ENCODE measurements at places on chromosomes 2 and 18.

- DNase-seq = no peak
Observed at GRCh38 chr2:64213532-64214275, 69.5 kb upstream of the PELI1 start.

DNA sequence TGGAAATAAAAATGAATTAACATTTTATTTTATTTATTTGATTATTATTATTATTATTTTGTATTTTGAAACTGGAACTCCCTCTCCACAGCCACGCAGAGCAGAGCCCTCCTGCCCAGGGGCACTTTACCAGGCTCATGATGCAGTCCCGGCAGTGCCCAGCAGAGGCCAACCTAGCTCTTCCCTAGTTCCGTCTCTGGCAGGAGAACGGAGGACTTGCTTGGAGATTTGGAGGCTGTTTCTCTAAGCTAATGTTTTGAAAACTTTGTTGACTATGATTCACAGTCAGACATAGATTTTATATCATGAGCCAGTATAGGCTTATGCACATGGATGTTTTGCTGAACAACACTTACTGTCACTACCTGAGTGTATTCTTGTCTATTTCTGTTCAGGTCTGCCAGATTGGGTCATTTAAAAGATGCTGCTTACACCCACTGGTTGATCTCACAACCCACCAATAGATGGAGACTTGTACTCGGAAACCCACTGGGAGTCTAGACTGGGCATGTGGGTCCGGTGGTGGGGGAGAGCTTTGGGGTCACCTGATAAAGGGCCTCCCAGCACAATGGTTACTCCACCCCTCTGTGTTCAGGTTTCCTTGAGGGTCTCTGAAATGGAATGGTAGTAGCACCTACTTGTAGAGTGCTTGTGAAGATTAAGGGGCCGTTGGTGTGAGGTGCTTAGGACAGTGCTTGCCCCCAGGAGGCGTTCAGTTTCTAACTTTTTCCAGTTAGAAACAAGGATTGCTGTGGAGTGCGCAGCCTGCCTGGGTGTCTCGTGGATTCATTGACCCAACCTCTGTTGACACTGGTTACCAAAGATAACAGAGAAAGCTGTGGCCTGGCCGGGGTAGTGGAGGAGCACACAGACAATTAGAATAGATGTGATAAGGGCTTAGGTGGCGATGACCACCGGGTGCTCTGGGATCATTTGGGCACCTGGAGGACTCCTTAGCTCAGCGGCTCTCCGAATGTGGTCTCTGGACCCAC, 177.3 kb downstream of the HAUS1 start:
- peak; percentile 67 for DNase-seq

DNA sequence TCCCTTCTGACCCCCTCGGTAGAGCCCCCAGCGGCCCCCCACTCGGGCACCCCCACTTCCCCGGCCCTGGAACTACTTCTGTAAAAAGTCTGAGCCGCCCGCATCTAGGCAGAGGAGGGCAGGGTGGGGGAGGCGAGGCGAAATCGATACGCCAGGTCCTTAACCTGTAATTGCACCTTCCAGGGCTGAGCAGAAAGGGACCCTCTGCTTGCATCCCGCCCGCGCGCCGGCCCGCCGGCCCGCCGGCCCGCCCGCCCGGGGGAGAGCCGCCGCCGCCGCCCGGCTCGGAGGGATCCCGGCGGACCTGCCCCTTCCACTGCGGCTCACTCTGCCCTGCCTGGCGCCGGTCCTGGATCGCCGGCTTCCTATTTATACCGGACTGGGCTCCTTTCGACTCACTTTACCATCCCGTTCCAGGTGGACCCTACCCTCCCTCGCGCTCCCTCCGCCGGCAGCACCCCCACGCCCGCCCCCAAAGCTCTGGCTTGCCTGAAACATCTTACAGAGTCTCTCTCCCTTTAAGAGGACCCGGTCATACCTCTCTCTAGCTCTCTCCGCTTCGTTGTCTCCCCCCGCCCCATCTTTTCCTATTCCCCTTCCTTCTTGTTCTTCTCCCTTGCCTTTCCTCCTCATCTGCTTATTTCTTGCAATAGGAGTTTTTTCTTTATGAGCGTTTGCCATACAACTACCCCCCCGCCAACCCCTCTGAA, 797 bp downstream of the KLHL14 start:
- peak; percentile 58 for DNase-seq

- DNase-seq = no peak
Observed at GRCh38 chr2:20549691-20550348, 101.1 kb downstream of the HS1BP3 start.

GRCh38 chr18:11500153-11501122, 109.0 kb upstream of the SLC35G4 start:
- DNase-seq = no peak

- no peak for DNase-seq
Observed at GRCh38 chr18:71849407-71849806, 694.7 kb downstream of the CBLN2 start.

DNA sequence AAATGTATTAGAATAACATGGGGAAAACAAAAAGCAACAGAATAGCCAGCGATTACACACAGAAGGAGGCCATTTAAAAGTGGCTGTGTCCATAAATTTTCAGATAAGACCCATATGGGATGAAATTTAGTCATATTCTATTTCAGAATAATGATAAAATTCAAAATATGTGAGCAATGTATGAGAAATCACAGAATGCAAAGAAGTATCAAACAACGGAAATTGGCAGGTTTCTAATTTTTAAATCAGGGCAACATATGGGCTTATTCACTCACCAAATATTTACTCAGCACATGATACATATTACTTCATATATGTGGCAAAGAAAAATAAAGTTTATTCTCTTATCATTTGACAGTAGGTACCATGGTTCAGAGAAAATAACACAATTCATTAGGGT, 208.5 kb downstream of the GRB14 start:
- no peak for DNase-seq

GRCh38 chr18:28178720-28179119, 1.8 kb upstream of the CDH2 start:
- no peak for DNase-seq

DNA sequence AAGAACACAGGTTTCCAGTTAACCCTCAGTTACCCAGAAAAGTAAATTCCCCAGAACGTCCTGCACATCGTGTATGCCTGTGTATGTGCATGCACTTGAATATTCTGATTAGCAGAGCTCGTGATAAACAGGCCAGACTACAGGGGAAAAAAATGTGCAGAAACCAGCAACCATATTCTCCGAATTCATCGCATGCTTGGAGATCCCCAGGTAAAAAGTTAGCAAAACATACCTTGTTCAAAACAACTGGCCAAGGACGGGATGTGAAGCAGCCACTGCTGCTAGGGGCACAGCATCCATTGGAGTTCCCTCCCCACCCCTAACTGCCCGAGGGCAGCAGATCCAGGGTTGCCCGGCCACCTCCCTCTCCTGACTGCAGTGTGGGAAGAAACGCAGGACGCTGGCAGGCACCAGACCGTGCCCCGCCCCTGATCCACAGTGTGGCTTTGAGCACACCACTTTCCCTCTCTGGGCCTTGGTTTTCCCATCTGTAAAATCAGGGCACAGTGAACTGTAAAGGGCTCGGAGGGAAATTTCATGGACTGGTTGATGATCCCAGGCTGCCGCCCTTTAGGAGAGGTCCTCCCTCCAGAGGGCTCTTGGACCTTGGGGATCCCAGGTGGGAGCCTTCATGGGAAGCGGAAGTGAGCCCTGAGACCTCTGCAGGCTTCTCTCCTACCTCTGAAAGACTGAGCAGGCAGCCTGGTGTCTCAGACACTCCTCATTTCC, 11.9 kb upstream of the ARID5A start:
- no peak for DNase-seq

DNA sequence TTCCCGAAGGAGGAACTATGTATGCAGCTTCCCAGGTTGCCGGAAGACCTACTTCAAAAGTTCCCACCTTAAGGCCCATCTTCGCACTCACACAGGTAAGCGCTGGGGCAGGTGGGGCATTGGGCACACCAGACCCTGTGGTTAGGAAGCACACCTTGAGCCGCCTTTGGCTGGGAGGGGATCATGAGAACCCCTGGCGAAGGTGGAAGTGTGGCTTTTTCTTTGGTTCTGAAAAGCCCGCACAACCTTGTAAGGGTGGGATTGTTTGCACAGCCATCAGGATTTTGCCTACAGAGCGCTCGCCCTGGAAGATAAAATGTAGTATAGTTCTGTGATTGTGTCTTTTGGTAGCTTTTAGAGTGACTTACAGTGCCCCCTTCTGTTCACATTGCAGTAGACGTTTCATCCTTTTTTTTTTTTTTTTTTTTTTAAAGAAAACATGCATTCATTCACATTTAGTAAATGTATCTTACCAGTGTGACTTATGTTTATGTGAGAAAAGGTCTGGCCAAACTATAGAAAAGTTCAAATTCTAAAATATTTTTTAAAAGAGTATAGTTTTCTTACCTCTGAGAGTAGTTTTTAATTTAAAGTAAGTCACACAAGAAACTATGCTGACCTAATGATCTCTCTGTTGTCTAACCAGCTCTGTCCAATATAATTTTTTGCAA, 5.3 kb downstream of the KLF11 start:
- no peak for DNase-seq

DNA sequence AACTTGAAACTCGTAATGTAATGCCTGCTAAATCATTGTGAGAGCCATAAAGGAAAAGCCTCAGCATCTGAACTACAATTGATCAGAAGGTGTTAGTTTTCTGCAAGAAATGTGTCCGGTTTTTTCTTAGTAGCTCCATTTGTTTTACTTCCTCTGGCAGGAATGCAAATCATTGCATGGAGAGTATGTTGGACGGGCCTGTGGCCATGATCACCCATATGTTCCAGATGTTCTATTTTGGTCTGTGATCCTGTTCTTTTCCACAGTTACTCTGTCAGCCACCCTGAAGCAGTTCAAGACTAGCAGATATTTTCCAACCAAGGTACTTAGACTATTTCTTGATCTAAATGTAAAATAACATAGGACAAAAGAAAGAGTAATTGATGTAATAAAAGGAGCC, 126.6 kb downstream of the DPP4 start:
- no peak for DNase-seq

DNA sequence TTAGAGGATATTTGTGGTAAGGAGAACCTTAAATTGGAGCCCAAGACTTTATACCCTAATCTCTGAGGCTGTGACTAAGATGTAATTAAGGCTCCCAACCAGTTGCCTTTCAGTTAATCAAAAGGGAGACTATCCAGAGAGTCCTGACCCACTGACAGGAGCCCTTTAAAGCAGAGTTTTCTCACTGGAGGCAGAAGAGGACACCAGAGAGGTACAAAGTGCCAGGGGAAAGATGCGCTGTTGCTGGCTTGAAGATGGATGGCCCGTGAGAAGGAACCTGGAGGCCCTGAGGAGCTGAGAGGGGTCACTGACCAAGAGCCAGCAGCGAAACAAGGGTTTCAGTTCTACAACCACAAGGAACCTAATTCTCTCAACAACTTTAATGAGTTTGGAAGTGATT, 137.3 kb downstream of the TMEM131 start:
- DNase-seq = no peak

- DNase-seq = no peak
Observed at GRCh38 chr2:15241201-15241600, 319.9 kb downstream of the NBAS start.

DNA sequence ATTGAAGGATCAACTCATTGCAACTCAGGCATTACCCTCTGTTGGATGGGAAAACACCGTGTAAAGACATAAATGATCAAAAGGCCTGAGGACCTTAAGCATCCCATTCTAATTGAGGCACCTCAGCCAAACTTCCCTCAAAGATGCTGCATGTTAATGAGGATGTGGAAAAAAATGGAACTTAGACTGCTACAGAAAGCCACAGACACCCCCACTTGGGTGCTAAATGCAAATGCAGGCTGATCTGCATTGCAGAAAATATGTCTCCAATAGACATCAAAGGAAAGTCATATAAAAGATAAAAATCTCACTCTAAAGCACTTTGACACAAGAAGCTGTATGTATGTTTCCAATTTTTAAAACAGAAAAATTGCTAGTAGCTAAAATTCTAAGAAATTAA, 504.7 kb downstream of the KCNJ3 start:
- no peak for DNase-seq

DNA sequence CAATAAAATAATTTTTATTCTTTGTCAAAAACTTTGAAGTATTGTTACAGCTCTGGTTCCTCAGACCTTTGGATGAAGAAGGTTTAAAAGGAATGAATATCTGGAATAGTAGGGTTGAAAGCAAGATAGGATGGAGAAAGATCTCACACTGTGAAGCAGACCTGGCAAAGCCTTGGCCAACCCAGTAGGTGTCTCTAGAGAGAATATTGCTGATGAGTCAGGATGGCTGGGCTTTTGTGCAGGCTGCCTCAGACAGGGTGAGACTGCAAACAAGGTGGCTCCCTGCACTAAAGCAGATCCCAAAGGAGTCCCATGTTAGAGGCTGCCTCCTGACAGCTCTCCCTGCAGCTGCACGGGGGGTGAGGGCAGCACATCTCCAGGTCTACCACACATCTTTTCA, 226.0 kb upstream of the ITGA4 start:
- DNase-seq = no peak

- DNase-seq = no peak
Observed at GRCh38 chr2:65390134-65390533, 42.3 kb downstream of the SPRED2 start.

DNA sequence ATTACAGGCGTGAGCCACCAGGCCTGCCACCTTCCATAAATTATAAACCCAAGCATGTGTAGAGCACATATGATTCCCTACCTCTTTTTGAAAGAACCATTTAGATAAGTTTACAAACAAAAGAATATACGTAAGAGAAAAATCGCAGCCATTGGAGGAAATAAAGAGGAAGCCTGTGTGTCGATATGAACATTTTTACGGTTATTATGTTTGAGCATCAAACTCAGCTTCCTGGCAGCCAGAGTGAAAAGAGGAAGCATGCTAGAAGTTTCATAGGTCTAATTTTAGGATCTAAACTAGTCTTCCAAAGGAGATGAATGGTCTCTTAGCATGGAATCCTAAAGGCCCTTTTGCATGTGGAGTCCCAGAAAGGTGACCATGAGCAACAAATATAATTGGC, 104.3 kb downstream of the PLB1 start:
- no peak for DNase-seq

- DNase-seq = no peak
Observed at GRCh38 chr2:187527262-187527661, 27.0 kb downstream of the TFPI start.

DNA sequence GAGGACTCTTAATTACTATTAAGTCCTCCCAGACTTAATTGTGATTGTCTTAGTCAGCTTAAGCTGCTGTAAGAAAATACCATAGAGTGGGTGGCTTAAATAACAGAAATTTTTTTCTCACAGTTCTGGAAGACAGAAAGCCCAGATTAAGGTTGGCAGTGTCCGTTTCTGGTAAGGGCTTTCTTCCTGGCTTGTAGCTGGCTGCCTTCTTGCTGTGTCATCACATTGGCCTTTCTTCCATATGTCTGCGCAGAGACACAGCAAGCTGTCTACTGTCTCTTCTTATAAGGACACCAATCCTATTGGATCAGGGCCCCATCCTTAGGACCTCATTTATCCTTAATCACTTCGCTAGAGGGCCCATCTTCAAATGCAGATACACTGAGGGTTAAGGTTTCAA, 38.5 kb downstream of the ASXL3 start:
- no peak for DNase-seq

DNA sequence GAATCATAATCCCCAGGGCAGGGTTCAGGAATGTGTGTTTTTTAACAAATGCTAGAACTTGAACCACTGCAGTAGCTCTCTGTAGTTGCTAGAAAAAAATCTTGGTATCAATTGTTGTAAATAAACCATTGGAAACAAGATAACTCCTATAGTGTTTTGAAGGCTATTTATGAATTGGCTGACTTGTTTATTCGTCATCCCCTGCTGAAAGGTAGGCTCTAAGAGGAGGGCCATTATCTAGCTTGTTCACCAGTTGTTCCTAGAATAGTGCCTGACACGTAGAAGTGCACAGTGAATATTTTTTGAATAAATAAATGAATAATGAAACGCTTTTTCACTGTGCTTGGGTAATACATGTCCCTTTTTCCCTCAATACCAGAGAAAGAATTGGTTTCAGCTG, 211.4 kb downstream of the BABAM2 start:
- no peak for DNase-seq

Measured in sciatic nerve (tissue), 2 donors.